ENCODE measurements at places on chromosomes 12 and 14.
A peak's percentile ranks its signal among the peaks of the same experiment; 100 is the strongest.

GRCh38 chr14:102215071-102215470, 75.4 kb downstream of the WDR20 start:
- H3K4me3 ChIP-seq, result no peak overlapping the region
- no peaks in the 10 kb centered on the region for H3K4me1 ChIP-seq
- peaks cover 17% of the 10 kb centered on the region for H3K36me3 ChIP-seq
- no peak overlapping the region for H3K27ac ChIP-seq

DNA sequence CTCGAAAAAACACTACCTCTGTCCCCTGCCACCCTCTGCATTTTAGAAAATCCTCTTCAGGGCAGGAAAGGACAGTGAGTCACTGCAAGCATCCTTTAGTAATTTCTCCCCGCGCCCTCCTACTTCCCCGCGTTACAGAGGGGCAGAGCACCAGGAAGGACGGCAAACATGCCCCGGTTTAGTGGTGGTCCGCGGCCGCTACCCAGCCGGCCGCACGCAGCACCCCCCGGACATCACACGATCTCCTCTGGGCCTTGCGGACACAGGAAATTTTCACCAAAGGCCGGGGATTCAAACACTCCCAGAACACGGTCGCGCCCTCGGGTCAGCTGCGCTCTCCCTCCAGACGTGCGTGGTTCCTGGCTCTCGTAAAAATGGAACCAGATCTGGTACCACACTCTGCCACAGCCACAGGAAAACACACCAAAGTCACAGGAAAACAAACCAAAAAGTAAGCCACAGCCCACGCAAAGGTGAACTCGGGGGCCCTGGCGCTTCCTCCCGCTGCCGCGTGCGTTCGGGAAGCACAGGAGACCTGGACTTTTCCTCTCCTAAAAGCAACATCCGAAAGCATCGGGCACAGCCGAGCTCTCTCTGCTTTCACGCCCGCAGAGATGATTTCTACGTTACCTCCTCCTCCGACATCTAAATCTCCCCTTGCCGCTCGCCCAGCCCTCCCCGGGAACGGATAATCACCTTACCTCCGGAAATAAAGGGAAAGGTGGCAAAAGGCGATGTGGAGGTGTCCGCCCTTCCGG, 839 bp downstream of the SLC38A1 start:
- DNase-seq, result no peak
- H3K27ac ChIP-seq, result peak overlapping the region; percentile 86
- H3K4me1 ChIP-seq, result peaks cover 19% of the 10 kb centered on the region
- H3K4me3 ChIP-seq, result peak overlapping the region; percentile 77
- H3K27me3 ChIP-seq, result no peaks in the 10 kb centered on the region
- H3K36me3 ChIP-seq, result no peaks in the 10 kb centered on the region

GRCh38 chr12:52432559-52433207, 1.5 kb downstream of the KRT75 start:
- H3K4me3 ChIP-seq, result no peak overlapping the region
- no peaks in the 10 kb centered on the region for H3K36me3 ChIP-seq
- H3K4me1 ChIP-seq, result no peaks in the 10 kb centered on the region
- no peak overlapping the region for H3K27ac ChIP-seq

DNA sequence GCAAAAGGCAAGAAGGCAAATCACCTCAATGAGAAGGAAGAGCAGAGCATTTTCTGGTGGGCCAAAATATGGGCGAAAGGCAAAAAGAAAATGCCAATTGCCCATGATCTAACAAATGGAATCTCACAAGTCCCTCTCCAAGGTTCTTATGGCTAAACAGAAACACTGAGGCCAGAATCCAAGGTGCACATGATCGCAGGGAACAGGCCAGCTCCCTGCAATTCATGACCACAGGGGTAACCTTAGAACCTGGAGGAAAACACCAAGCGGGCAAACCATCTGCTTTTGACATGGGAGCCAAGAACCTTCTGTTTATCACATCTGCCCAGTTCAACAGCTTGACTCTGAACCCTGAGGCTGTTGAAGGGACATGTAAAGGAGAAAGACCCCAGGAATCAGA, 60.0 kb downstream of the NT5DC3 start:
- H3K36me3 ChIP-seq, result peaks cover 57% of the 10 kb centered on the region
- H3K27me3 ChIP-seq, result no peaks in the 10 kb centered on the region
- H3K27ac ChIP-seq, result no peak overlapping the region
- no peaks in the 10 kb centered on the region for H3K4me1 ChIP-seq
- DNase-seq, result no peak

DNA sequence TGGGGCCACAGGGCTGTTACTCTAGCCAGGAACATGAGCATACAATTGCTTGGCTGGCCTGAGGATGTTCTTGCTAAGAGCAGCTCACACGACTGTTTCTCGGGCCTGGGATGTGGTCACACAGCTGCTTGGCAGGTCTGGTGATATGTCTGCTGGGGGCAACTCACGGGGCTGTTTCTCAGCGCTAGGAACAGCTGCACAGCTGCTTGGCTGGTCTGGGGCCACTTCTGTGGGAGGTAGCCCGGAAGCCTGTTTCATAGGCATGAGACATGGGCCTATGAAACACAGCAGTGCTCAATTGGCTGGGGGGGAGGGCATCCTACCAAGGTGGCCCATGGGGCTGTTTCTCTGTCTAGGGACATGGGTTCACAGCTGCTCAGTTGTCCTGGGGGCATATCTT, 73.4 kb upstream of the DDHD1 start:
- H3K4me3 ChIP-seq, result no peak overlapping the region
- H3K4me1 ChIP-seq, result no peaks in the 10 kb centered on the region
- H3K27me3 ChIP-seq, result no peaks in the 10 kb centered on the region
- H3K27ac ChIP-seq, result no peak overlapping the region
- no peak for DNase-seq

GRCh38 chr12:87779016-87779415, 250.2 kb downstream of the C12orf50 start:
- no peak overlapping the region for H3K27ac ChIP-seq
- no peaks in the 10 kb centered on the region for H3K4me1 ChIP-seq
- H3K27me3 ChIP-seq, result no peaks in the 10 kb centered on the region
- no peaks in the 10 kb centered on the region for H3K36me3 ChIP-seq
- no peak overlapping the region for H3K4me3 ChIP-seq

- no peak overlapping the region for H3K27ac ChIP-seq
- no peaks in the 10 kb centered on the region for H3K27me3 ChIP-seq
- DNase-seq, result no peak
- H3K36me3 ChIP-seq, result no peaks in the 10 kb centered on the region
- H3K4me3 ChIP-seq, result no peak overlapping the region
These were observed 22.9 kb upstream of the RASSF8 start for GRCh38 chr12:25935355-25936144.

DNA sequence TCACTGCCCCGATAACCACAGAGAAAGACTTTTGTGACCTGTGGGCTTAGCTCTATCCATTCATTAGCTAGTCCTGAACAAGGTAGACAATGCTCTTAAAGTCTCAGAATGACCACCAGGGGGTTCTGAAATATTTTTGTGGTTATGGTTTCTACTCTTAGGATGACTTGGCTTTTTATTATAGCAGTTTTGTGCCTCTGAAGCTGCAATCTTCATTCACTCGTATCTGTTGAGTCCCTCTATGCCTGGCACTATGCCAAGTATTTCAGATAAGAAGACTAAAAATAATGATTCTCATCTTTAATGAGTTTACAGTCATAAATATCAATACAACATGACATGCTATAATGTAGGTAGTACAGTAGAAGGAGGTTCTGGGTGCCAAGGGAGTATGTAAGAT, 130.8 kb upstream of the TRHDE start:
- no peak for DNase-seq
- H3K27me3 ChIP-seq, result no peaks in the 10 kb centered on the region
- no peaks in the 10 kb centered on the region for H3K4me1 ChIP-seq
- H3K36me3 ChIP-seq, result no peaks in the 10 kb centered on the region

DNA sequence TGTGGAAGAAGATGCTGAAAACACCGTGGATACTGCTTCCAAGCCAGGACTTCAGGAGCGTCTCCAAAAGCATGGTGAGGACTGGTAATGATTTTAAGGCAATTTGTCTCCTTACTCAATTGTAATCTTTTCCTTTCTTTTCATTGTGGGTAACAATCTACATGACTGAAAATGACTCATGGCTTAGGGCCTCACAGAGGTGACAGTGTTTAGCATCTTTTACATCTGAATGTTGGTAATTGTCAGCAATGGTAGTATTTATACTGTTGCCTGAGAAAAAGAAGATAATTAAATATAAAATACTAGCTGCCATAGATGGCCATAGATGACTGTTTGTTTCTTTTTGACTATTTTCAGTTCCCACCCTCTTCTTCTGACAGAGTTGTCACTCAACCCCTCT, 31.6 kb downstream of the TULP3 start:
- H3K27me3 ChIP-seq, result no peaks in the 10 kb centered on the region
- no peaks in the 10 kb centered on the region for H3K4me1 ChIP-seq
- no peak overlapping the region for H3K4me3 ChIP-seq
- DNase-seq, result no peak

GRCh38 chr12:19904819-19905218, 463.5 kb upstream of the PDE3A start:
- no peak for DNase-seq
- H3K4me1 ChIP-seq, result no peaks in the 10 kb centered on the region
- H3K4me3 ChIP-seq, result no peak overlapping the region
- H3K27me3 ChIP-seq, result no peaks in the 10 kb centered on the region
- no peaks in the 10 kb centered on the region for H3K36me3 ChIP-seq

DNA sequence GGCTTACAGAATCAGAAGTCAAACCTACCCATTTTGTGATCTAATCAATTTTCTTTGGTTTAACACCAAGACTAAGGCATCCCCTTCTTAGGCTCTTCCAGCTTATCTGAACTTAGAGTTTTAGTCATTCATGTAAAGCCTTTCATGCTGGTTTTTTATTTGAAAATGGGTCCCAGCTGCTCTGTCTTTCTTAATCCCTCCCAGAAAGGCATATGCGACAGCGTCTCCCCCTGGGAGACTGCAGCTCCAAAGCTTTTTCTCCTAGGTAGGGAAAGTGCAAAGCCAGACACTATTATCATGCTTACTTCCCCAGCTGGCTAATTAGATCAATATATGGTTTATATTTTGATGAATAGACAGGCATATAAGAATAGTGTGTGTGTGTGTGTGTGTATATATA, 96.6 kb upstream of the E2F7 start:
- no peaks in the 10 kb centered on the region for H3K27me3 ChIP-seq
- H3K36me3 ChIP-seq, result no peaks in the 10 kb centered on the region
- no peak overlapping the region for H3K27ac ChIP-seq
- DNase-seq, result no peak
- H3K4me3 ChIP-seq, result no peak overlapping the region

- no peaks in the 10 kb centered on the region for H3K36me3 ChIP-seq
- no peak for DNase-seq
- H3K27me3 ChIP-seq, result no peaks in the 10 kb centered on the region
- no peak overlapping the region for H3K4me3 ChIP-seq
- no peak overlapping the region for H3K27ac ChIP-seq
- no peaks in the 10 kb centered on the region for H3K4me1 ChIP-seq
These were observed 35.0 kb upstream of the KCNA1 start for GRCh38 chr12:4874671-4875070.

GRCh38 chr12:117212563-117213190, 22.4 kb upstream of the FBXO21 start:
- H3K4me1 ChIP-seq, result no peaks in the 10 kb centered on the region
- DNase-seq, result peak; percentile 81
- no peak overlapping the region for H3K27ac ChIP-seq
- no peaks in the 10 kb centered on the region for H3K36me3 ChIP-seq

- H3K27me3 ChIP-seq, result no peaks in the 10 kb centered on the region
These were observed 28.3 kb downstream of the MMAB start for GRCh38 chr12:109544955-109545531.

GRCh38 chr12:53624458-53624857, 1.7 kb downstream of the ATF7 start:
- H3K27ac ChIP-seq, result peak overlapping the region; percentile 81
- peaks cover 16% of the 10 kb centered on the region for H3K4me1 ChIP-seq
- no peaks in the 10 kb centered on the region for H3K27me3 ChIP-seq
- H3K4me3 ChIP-seq, result peak overlapping the region; percentile 73
- DNase-seq, result no peak

DNA sequence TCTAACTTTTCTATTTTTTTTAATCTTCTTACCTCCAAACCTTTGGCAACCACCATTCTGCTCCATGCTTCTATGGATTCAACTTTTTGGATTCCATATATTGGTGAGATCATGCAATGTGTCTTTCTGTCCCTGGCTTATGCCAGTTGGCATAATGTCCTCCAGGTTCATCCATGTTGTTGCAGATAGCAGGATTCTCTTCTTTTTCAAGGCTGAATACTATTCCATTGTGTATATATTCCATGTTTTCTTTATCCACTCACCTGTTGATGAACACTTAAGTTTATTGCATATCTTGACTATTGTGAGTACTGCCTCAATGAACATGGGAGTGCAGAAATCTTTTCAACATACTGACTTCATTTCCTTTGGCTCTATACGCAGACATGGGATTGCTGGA, 21.2 kb upstream of the SLC38A4 start:
- H3K27ac ChIP-seq, result no peak overlapping the region
- H3K36me3 ChIP-seq, result no peaks in the 10 kb centered on the region
- no peaks in the 10 kb centered on the region for H3K4me1 ChIP-seq
- H3K4me3 ChIP-seq, result no peak overlapping the region

All from ascending aorta (tissue), 2 donors.